ENCODE measurements at places on chromosomes 4 and X.
A peak's percentile ranks its signal among the peaks of the same experiment; 100 is the strongest.

GRCh38 chr4:112109360-112110058 lies 35.7 kb upstream of the FAM241A start:
- no peak for DNase-seq

- DNase-seq: peak; percentile 51
Measured at GRCh38 chr4:11367371-11367770, 61.3 kb downstream of the HS3ST1 start.

DNA sequence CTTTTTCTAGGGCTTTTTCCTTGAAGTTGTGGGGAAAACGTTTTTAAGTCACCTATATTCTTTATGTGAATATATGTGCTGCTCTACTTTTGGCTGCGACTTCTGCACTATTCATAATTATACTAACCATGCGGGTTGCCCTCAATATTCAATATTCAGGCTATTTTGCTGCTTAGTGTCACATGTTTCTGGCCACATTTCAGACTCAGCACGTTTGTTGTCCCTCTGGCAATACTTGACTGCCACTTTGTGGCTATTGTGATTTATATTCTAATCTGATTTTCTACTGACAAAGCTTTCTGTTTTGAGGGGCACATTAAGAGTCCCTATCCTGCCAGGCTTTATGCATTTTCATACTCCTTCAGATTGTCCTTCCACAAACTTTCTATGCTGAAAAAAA lies 63.9 kb upstream of the CT45A1 start:
- DNase-seq: no peak

DNA sequence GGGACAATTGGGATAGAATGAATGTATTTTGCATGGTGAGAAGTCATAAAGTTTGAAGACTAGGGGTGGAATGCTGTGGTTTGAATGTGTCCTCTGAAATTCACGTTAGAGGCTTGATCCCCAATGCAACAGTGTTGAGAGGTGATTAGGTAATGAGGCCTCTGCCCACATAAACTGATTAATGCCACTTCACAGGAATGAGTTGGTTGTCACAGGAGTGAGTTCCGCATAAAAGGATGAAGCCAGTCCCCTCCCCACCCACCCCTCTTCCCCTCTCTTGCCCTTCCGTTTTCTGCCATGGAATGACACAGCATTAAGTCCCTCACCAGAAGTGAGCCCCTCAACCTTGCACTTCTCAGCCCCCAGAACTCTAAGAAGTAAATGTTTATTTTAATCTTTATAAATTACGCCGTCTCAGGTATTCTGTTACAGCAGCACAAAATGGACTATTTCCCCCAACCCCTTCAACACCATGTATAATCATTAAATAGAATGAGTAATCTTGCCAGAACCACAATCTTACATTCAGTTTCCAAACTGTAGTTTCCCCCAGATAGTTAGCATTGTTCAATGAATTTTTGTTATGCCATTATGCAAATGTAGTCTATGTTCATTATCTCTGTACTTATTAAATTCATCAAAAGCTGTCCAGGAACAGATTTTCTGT lies 5.5 kb upstream of the MMAA start:
- DNase-seq: no peak

DNA sequence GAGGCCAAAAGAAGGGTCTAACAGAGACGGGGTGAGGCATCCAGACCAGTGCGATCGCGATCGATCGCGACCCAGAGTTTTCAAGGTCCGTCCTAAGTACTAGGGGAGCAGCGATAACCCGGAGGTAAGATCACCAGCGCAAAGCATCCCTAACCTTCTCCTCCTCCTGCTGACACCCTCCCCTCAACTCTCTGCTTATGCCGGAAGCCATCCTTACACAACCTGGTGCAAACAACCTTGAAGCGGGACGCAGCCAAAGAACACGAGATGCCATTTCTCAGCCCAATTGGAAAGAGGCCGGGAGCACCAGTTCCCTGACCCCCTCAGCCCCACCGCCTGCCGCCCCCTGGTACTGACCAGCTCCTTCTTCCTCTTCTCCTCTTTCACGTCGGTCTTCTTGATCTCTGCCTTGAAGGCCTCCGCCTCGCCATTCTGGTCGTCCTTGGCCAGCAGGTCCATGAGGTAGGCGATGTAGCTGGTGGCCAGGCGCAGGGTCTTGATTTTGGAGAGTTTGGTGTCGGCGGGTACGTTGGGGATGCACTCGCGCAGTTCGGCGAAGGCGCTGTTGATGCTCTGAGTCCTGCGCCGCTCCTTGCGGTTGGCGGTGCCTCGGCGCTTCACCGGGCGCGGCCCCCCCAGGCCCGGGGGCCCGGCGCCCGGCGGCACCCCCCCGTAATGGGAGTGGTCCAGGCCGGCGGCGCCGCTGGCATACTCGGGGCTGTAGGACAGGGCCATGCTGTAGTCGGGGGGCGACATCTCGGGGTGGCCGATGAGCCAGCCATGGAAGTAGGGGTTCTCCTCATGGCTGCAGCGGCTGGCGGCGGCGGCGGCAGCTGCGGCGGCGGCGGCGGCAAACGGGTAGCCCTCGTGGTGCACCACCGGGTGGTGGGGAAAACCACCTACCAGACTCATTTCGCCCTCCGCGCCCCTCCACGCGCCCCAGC lies 1.4 kb downstream of the HAND2 start:
- DNase-seq: no peak

- no peak for DNase-seq
Measured at GRCh38 chrX:115229337-115230003, 4.4 kb downstream of the LRCH2 start.

- no peak for DNase-seq
Measured at GRCh38 chr4:108830509-108831244, 67.8 kb upstream of the ETNPPL start.
